ENCODE measurements at places on chromosomes 2 and 18.

- peak; percentile 86 for DNase-seq
These were observed at the start of gene MFSD2B for GRCh38 chr2:24009680-24010476. TSS of gene MFSD2B (plus strand) at chr2:24010085. CDS start at chr2:24010097, 12 bp downstream.

- DNase-seq, result no peak
These were observed 510.3 kb downstream of the PLCL1 start for GRCh38 chr2:198314559-198315153.

DNA sequence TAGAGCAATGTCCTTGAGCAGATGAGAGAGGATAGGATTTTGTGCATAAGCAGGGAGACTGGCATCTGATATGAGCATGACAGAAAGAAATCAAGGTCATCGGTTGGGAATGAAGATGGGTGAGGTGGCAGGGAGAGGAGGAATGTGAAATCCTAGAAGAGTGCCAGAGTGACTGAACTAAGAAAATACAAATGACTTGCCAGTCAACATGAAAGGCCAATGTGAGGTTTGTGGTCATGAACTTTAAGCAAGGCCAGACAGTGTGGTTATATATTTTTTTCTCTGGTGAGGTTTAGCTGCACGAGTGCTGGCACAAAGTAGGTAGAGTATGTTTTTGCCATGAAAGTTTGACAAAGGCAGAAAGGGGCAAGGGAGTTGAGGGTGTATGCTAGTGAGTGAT is 21.2 kb downstream of the QPCT start:
- no peak for DNase-seq

DNA sequence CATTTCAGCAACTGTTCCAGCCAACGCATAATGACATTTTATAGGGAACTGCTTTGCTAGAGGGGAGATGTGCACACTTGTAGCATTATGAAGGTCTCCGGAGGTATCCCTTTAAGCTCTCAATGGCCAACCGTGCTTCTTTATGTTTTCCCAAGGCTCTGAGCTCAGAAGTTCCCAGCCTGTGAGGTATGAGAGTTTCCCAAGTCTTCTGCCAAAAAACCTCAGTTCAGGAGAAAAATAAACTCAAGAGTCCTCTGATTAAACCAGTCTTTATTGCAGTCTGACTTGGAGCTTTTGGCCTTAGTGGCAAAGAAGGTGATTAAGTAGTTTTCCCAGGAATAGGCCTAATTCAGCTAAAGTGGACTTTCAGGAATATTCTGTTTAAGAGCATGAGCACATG is 35.4 kb upstream of the ZNF532 start:
- no peak for DNase-seq

DNA sequence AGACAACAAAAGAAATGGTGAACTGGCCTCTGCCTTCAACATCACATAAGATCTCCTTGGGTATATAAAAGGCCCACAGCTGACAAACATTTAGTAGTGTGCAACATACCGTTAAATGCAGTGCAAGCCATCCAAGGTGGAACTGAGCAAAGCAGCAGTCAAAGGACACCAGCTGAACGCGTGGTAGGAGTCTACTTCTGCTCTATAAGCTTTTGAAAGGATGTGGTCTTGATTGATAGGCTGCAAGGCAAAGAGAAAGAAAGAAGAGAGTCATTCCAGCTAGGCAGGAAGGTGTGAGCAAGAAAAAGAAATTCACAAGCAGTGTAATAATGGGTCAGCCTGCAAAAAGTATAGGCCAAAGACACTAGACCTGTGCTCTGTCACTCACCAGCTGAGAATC is 356.3 kb downstream of the SATB2 start:
- DNase-seq, result no peak

All from SK-N-SH (cell line).